Endothelial cell of umbilical vein (primary cell): ENCODE measurements at places on chromosomes 5 and 9. TPM values are rescaled to one million over a fixed set of nuclear protein-coding genes. Genes with fewer than 3 reads are reported as not detected.
A peak's percentile ranks its signal among the peaks of the same experiment; 100 is the strongest.

DNA sequence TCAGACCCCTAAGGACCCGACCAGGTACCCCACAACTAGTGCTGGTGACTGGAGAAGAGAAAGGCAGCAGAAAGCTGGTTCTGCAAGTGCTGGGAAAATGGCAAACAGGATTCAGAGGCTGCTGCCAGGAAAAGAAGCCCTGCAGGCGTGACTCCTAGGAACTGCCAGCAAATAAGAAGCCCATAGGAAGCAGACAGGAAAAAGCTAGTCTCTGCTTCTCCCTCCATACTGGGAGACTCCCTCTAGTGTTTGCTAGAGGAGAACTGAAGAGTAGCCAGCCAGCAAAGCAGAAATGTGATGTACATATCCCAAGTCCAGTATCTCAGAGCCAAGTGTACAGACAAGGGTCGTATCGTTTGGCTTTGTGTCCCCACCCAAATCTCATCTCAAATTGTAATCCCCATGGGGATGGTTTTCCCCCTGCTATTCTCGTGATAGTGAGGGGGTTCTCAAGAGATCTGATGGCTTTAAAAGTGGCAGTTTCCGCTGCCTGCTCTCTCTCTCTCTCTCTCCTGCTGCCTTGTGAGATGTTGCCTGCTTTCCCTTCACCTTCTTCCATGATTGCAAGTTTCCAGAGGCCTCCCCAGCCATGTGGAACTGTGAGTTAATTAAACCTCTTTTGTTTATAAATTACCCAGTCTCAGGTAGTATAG lies 38.1 kb upstream of the TUSC1 start:
- DNase-seq, result peak; percentile 45

GRCh38 chr5:156934450-156935211 lies 28.4 kb downstream of the TIMD4 start:
- DNase-seq, result no peak

DNA sequence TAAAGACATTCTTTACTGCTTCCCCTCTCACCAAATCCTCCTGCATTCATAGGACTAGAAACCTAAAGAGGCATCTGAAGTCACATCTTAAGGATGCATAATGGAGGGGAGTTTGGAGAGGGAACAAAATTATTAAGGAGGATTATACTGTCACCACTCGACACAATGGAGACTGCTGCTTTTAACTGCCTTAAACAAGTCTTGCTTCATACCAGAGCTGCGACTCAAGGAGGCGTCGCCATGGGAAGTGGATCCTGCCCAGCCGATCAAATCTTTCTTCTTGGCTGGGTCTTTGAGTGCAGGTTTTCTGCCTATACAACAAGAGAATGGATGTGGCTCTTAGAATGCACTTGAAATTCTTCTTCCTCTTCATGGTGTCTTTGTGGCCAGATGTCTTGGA lies 66.7 kb upstream of the FOXE1 start:
- no peak for DNase-seq

- no peak for DNase-seq
Measured at GRCh38 chr5:13585324-13585723, 359.2 kb downstream of the DNAH5 start.

GRCh38 chr5:125257997-125258396 lies 511.6 kb upstream of the ZNF608 start:
- no peak for DNase-seq

GRCh38 chr5:90921418-90921973 lies 362.9 kb downstream of the ADGRV1 start:
- no peak for DNase-seq

DNA sequence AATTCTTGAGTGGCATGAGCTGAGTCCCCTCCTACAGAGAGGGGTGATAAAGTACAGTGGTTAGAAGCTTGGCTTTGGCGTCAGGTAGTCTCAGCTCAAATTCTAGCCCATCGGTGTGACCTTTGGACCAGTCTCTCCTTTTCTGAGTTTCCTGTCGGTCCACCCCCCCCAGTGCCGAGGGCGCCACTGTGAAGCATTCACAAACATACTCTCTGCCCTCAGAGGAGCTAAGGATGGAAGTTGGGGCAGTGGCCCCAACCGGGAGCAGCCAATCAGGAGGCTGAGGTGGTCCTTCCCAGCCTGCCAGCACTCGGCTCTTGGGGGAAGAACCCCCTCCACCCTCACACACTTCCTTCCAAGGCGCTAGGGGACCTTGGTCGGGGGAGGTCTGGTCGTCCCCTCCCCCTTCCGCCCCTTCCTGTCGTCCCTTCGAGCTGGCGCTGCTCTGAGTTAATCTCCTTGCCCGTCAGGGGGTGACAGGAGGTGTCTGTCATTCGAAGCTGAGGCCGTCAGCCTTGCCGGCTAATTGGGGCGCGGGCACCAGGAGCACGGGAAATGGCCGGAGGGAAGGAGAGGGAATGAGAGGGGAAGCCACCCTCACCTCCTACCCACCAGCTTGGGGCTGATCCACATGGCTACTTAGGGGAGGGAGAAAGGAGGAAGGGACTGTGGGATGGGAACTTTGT lies 53.0 kb downstream of the CXXC5 start:
- no peak for DNase-seq

DNA sequence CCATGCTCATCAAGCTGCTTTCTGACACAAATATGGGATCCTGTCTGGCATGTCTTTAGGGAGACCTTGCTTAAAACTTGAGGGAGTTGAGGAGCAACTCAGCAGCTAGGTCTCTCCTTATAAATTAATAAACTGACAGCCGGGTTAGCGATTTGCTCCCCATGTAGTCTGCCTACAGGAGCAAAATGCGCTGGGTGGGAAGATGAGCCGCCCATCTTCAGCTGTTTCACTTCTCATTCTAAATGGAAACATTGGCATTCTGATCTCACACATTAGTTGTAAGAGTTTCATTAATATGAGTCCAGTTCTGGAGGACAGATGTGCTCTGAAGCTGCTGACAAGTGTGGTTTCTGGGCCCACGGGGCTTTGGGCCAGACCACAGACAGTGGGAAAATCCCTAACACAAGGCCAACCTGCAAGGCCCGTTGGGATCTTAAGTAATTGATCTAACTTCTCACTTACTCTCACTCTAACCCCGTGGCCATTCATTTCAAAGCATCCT lies 197.0 kb downstream of the MCTP1 start:
- DNase-seq, result no peak

DNA sequence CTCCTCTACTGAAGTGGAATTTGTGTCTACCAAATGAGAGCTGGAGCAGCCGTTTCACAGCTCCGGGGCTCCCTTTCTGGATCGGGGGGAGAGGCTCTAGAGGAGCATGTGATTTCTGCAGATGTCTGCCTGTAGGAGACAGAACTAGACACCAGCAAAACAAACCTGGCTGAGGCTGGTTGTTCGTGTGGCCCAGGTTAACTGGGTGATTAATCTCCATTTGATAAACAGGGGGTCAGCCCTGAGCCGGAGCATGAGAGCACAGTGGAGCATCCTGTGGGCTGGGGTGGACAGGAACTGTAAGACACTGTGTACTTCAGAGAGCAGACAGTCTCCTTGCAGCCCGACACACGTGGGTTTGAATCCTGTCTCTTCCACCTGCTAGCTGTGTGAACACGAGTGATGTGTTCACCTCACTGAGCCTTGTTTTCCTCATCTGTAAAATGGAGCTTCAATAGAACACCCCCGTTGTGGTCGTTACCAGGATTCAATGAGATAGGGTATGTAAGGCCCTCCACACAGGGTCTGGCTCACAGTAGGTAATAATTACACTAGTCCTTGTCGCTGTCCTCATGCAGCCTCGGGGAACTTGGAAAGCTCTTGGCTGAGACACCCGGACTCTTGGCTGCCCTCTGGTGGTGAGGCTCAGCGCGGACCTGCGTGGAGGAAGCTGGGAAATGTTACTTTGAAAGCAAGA lies 12.9 kb downstream of the CXCL14 start:
- DNase-seq, result peak; percentile 54

The STC2 gene
- total RNA-seq, result 26.2 and 26.9 TPM in 2 replicates

DNA sequence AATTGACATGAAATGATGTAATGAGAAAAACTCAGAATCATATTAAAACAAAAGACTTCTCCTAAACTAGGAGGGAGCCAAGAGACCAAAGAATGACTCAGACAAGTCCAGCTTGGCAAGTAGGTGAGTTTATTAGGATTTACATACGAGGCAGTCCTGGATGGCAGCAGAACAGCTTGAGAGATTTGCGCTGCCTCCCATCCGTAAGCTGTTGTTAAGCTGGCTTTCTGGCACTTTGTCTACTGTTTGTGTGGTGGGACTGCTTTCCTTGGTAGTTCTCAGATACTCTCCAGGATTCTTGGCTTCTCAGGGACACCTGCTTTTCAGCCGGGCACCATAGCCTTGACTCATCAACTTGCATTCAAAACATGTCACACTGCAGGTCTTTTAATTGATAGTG lies 57.6 kb downstream of the COX7C start:
- DNase-seq, result no peak

DNA sequence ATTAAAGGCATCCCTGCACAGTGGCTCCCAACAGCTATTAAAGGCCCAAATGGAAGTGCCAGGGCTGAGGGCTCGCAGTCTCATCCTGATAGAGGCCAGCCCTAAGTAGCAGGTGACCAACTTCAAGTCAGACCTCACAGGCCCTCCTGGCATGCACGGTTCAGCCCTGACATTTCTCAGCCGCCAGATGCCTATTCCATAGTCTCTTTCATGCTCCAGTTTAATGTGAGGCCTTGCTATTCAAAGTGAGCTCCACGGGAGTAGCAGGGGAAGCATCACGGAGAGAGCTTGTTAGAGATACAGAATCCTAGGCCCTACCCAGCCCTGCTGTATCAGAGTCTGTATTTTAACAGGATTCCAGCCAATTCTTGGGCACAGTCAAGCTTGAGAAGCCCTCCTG lies 11.1 kb downstream of the LHFPL2 start:
- no peak for DNase-seq

- no peak for DNase-seq
Measured at GRCh38 chr9:19754921-19755320, 33.9 kb downstream of the SLC24A2 start.

DNA sequence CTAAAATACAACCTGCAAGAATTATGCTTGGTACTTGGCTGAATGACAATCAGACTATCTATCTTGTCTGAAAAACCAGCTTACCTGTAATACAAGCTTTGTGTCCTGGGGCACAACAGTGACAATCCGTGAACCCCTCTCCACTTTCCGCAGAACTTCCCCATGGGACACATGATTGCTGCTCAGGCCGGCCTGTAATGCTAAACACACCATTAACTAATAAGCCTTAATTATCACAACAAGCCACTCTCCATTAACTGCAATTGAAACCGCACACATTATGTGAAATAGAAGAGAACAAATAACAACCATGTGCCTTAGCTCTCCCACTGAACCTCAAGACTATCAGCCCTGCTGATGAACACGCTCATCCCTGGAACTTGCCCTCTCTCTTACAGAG lies 33.7 kb downstream of the ELP1 start:
- DNase-seq, result no peak

DNA sequence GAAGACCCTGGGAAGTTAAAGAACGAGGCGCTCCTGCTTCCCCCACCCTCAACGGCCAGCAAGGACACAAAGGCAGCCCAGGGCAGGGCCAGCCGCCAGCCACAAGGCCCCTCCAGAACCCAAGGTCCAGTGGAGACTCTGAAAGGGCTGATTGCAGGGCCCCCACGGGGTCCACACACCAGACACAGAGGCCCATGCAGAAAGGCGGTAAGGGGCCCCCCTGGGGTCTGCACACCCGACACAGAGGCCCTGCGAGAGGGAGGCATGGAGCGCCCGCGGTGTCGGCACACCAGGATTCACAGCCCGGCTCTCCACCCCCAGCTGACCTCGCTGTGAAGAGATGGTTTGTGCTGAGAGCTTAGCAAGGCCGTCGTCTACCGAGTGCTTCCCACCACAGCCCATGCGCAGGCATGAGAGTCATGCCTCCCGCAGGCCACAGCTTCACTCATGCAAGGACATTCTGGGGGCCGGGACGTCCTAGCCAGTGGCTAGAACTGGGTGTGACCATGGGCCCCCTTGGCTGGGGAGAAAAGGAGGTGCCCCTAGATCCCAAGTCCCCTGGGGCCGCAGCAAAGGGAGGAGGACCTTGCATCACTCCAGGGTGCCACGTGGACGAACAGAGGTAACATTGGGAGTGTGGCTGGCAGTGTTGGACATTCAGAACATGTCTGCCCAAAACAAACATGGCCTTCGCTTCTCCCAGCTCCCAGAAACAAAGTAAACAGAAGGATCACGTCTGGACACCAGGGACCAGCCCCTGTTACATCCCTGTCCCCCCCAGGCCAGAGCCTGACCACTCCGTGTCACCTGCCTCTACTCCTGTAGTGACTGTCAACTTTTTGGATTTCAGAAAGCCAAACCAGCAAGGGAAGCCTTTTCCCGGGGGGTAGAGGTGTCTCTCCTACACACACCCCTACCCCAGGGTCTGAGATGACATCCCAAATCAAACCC lies 9.8 kb downstream of the BRD3 start:
- no peak for DNase-seq

- DNase-seq, result no peak
Measured at GRCh38 chr9:75359638-75360037, 271.3 kb downstream of the OSTF1 start.

GRCh38 chr5:172114875-172115422 lies 73.1 kb downstream of the STK10 start:
- no peak for DNase-seq

The RFK gene
- total RNA-seq, result 32.9 and 39.7 TPM in 2 replicates

DNA sequence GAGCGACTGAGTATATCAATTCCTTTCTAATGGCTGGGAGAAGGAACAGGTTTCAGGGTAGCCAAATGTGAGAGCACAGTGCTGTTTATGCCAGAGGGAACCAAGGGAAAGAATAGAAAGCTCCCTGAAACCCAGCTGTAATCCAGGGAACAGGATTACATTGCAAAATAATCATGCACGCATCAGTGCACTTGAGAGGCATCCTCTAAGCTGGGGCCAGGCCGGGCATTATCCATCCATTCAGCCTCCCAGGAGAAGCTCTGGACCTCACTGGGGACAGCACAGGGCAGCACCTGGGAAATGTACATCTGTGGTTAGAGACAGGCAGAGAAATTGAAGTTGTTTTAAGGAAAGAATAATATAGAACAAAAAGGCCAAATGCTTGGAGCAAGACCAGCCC lies 72.7 kb downstream of the MTRR start:
- no peak for DNase-seq

The ADGRD2 gene
- not detected in 2 replicates for total RNA-seq

The HTR4 gene
- total RNA-seq, result not detected in 2 replicates

GRCh38 chr5:180047667-180048066 lies 23.9 kb downstream of the RNF130 start:
- DNase-seq, result peak; percentile 40

- no peak for DNase-seq
Measured at GRCh38 chr5:32601623-32602295, 16.4 kb downstream of the SUB1 start.

GRCh38 chr9:37412431-37413151 lies 9.9 kb upstream of the GRHPR start:
- DNase-seq, result no peak
